ENCODE measurements at places on chromosomes 5 and 9. TPM values are rescaled to one million over a fixed set of nuclear protein-coding genes. Genes with fewer than 3 reads are reported as not detected.

NIM1K gene
- 0.42 TPM for polyA plus RNA-seq

RUSC2 gene
- 71.7 TPM for polyA plus RNA-seq

DNA sequence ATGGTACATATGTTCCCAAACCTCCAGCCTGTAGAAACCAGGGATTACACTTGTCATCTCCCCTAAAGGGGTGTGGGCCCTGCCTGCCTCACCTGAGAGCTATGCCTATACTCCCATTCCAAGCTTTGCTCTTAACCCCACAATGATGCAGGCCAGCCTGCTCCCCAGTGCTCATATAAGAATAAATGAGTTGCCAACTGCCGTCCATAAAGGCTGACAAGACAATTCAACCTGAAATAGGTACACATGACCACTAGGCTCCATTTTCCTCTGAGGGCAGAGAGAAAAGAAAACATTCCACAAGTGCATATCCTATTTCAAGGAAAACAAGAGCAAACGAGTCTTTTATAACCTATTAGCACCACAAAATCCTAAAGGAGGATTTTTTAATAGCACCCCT lies 28.4 kb downstream of the SKP1 start:
- DNase-seq: no peak

LURAP1L gene
- 10.9 TPM for polyA plus RNA-seq

GRCh38 chr9:573691-574410 lies 267.6 kb upstream of the DMRT1 start:
- no peak for DNase-seq

DNA sequence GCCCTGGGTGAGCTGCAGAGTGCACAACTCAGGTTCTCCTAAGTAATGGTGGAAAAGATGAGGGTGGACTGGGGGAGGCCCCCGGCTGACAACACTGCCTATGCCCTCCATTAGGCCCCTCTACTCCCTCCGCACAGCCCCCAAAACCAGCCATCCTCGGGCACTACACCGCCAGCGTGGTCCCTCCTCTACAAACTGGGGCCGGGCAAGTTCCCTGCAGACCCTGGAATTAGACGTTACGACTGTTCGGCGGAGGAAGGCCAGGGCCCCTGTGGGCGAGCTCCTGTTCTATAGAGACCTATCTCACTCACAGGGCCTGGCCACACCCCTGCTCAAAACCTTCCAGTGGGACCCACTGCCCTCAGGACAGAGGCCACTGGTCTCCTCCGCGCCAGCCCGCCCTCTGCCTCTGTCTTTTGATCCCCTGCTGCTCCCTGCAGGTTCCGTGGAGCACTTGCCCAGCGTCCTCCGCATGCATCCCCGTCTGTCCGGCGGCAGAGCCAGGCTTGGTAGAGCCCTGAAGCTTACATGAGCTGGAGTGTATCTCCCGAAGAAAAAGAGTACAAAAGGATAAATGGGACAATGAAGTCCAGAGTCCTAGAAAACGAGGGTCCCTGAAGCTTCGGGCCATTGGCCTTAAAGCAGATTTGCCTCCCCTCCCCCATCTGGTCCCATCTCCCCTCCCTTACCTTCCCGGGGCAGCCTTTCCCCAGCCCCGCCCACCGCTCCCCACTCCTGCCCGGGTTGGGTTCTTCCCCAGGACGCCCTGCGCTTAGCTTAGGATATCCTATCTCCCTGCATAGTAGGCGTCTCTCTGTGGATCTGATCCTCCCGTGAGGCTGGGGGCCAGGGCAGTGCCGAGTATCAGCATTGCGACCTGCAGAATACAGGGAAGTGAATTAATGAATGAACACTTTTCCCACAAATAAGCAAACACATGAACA lies 71.3 kb downstream of the HRH2 start:
- no peak for DNase-seq

DNA sequence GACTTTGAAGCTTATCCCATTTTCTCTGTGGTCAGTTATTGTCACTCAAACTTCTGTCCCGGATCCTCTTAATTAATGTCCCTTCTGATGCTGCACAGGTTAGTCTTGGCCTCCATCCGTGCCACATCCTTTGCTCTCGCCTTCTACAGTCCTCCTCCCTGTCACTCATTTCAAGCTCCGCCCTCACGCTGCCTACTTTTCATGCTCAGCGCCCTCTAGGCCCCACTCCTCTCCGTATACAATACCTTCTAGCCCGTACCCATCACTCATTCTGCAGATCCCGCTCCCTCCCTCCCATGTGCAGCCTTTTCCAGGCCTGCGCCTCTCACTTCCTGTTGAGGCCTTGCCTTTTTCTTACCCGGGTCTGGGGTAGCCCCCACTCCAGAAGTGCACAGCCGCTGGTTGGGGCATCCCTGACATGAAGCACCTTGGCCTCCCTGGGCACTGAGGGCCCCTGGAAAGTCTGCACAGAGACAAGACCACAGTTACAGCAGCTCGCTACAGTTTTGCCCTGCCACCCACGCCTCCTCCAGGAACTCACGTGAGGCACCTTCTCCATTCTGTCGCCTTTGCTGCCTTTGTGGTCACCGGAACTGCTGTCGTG lies 88.5 kb upstream of the SLC25A48 start:
- no peak for DNase-seq

GRCh38 chr5:141326088-141326854 lies 4.0 kb upstream of the PCDHGA1 start:
- no peak for DNase-seq

SPINK5 gene
- polyA plus RNA-seq: not detected

- DNase-seq: no peak
These were observed 3.5 kb upstream of the F2RL2 start for GRCh38 chr5:76626738-76627137.

TMEM141 gene
- 34.8 TPM for polyA plus RNA-seq

TAF11L5 gene
- not detected for polyA plus RNA-seq

GRCh38 chr5:168920019-168920810 lies 341.0 kb upstream of the PANK3 start:
- DNase-seq: no peak

DNA sequence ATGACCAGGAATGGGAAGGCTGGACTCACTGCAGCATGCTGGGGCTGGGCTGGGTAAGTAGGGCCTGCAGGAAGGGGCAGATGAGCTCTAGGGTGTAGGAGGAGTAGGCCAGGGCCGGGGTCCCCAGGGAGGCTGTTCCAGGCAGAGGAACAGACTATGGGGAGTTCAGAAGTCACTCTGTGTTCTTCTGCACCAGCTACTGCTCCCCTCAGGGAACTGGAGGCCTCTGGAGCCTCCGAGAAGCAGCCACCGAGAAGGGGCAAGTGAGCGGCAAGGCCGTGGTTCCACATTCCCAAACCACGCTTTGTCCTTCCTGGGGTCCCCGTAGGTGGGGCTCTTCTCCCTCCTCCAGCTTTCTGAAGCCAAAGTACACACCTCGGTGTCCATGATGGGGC lies 8.4 kb upstream of the SLC2A6 start:
- DNase-seq: no peak

DNA sequence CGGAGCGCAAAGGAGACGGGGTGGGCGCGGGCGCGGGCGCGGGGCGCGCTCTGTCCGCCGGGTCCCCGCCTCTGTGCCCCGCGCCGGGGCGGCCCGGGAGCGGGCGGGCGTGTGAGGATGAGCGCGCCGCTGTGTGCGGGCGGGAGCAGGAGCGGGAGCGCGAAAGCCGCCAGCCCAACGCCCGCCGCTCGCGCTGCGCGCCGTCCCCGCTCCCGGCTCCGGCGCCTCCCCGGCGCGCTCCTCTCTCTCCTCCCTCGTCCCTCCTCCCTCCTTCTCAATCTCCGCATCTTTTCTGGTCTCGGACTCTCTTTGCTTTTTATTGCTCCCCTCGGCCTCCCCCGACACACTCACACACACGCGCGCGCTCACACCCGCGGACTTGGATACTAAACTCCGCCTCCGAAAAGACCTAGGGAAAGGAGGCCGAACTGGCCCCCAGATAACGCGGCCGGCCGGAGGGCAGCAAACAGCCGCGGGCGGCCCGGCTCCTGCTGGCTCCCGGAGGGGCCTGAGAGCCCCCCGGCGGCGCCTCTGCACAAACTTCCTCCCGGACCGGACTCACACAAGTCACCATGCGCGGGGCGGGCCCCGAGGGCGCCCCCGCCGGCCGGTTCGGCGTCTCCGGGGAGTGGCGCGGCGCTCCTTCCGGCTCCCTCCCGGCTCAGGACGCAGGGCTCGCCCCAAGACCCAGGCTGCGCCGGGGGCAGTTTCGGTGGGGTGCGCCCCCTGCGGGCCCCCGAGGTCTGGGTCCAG lies at the start of gene FIBCD1:
Gene FIBCD1 (minus strand): TSS at position 596 of the 753 bp plus-strand sequence. CDS start 640 bp downstream, outside the sequence.
- DNase-seq: no peak

SGCD gene
- polyA plus RNA-seq: 82.1 TPM

DNA sequence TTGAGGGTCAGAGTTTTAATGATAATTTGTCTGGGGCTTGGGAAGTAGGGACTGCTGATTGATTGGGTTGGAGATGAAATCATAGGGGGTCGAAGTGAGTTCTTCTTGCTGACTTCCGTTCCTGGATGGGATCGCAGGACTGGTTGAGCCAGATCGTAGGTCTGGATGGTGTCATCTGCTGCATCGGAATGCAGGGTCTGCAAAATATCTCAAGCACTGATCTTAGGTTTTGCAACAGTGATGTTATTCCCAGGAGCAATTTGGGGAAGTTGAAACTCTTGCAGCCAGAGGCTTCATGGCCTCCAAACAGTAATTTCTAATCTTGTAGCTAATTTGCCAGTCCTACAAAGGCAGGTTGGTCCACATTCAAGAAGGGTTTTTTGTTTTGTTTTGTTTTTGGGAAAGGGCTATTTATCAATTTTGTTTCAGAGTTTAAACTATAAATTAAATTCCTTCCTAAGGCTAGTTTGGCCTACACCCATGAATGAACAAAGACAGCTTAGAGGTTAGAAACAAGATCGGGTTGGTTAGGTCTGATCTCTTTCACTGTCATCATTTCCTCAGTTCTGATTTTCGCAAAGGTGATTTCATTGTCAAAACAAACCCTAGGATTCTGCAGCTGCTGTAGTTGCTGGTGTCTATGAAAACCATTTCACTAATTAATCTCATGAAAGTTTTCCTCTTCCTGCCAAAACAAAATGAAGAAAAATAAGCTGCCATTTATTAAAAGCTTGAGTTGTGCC lies 388.0 kb downstream of the TMEM232 start:
- DNase-seq: no peak

NR5A1 gene
- not detected for polyA plus RNA-seq

GRCh38 chr9:120343416-120343815 lies 236.6 kb downstream of the CDK5RAP2 start:
- DNase-seq: peak; percentile 19

GRCh38 chr9:34047864-34048726 lies 592 bp downstream of the UBAP2 start:
- no peak for DNase-seq

DNA sequence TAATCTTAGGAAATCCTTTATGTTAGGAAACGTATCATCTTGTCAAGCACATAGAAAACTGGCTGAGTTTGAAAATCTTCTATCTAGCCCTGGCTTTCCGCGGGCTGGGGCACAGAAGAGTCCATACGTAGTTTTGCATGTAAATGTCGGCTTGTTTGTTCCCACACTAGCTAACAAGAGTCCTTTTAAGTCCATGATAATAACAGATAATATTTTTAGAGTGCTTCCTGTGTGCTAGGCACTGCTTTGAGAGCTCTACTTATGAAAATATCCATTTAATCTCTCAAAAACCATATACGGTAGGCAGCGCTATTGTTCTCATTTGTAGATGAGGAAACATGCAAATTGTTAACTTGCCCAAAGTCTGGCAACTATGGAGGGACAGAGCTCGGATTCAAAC lies 40.5 kb downstream of the FYB1 start:
- no peak for DNase-seq

PCDHGA9 gene
- polyA plus RNA-seq: 3.3 TPM

DNA sequence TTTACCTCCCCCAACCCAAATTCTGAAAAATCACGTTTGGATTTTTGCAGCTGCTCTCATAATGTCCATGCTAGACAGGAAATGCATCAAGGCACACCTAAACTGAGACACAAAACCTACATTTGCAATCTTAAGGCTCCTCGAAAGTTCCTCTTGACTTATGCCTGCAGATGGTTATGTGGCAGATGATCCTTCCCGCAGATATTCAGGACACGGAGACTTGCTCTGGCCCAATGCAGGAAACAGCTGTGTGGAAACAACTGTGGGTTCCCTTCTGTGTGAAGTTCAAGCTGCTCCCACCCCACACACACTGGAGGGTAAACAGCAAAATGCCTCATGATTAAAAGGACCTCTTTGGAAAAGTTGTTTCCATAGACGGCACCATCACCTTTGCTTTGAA lies 253.8 kb downstream of the EBF1 start:
- DNase-seq: no peak

DNA sequence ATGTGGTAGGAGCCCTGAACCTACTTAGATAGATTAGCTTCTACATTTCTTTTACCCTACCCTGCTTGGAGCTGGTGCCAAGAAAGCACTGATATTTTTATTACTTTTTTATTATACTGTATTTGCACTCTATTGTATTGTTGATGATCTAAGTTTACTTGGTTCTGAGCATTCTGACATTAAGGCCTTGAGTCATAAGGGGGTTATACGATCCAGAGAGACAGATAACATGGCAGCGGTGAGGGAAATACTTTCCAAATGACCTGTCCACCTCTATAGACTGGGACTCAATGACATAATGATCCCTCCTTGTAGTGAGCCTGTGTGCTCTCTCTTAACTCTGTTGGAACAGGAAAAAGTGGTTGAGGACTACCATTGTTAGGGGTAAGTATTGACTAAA lies 176.3 kb downstream of the MAN2A1 start:
- DNase-seq: no peak

TXNDC8 gene
- polyA plus RNA-seq: not detected

AQP7 gene
- 1.9 TPM for polyA plus RNA-seq

DPYSL3 gene
- 95.7 TPM for polyA plus RNA-seq

- DNase-seq: no peak
These were observed 156.4 kb downstream of the RORB start for GRCh38 chr9:74653410-74654080.

- no peak for DNase-seq
These were observed 46.5 kb upstream of the MCTP1 start for GRCh38 chr5:95331358-95331757.

GRCh38 chr5:84370176-84370575 lies 14.5 kb downstream of the EDIL3 start:
- DNase-seq: no peak

DNA sequence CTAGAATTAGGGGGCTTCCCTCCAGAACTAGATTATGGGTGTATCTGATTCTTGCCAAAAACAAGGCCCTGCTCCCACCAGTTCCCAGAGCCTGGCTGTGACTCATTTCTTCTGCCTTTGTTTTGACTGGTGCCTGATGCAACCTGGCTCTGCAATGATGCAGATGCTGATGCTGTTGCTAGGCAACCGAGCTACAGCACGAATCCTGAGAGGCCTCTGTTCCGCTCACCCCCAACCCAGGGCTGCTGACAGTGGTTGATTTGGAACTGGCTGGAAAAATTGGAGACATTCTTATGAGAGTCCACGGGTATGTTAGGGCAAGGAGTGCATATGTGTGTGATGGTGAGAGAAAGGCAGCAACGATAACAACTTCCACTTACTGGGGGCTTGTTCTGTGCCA lies 100.3 kb downstream of the NSG2 start:
- no peak for DNase-seq

ARID3C gene
- not detected for polyA plus RNA-seq
